ENCODE measurements at places on chromosomes 6 and 20. TPM values are rescaled to one million over a fixed set of nuclear protein-coding genes. Genes with fewer than 3 reads are reported as not detected.

RIPPLY2 gene
- total RNA-seq, result not detected

MYT1 gene
- total RNA-seq, result not detected

DNA sequence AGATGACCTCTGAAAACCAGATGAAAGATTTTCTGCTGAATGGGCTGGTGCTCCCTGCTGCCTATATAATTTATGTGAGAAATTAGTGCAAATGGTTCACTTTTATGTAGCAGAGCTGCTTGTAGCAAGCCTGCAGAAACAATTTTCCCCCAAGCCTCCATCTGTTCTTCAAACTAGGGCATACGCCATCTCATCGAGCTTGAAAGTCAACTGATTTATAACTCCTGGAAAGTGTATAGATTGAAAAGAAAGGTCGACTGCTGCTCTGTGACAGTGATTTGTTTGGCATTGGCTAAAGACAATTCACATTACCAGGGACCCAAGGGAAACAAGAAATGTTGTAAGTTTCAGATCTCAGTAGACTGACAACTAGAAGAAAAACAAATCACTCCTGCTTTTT lies 93.3 kb downstream of the PACRG start:
- no peak for DNase-seq

COL12A1 gene
- total RNA-seq, result 32.6 TPM

FUT9 gene
- total RNA-seq, result 22.5 TPM

DNA sequence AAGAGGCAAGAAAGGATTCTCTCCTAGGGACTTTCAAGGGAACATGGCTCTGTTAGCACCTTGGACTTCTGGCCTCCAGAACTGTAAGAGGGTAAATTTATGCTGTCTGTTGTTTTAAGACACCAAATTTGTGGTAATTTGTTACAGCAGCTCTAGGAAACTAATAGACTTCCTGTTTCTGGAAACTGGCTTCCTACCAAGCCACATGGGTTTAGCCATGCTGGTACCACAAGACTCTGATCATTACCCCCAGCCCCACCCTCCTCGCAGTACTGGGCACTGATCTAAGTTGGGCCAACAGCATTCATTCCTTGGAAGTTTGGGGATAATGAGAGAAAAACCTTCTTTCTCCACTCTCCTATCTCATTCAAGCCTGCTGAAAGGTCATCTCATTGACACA lies 109.5 kb upstream of the SMLR1 start:
- DNase-seq, result no peak

SNAP25 gene
- total RNA-seq, result 12.5 TPM

GRCh38 chr6:158735009-158735408 lies 84.2 kb downstream of the EZR start:
- no peak for DNase-seq

CENPB gene
- total RNA-seq, result 68.3 TPM

DNA sequence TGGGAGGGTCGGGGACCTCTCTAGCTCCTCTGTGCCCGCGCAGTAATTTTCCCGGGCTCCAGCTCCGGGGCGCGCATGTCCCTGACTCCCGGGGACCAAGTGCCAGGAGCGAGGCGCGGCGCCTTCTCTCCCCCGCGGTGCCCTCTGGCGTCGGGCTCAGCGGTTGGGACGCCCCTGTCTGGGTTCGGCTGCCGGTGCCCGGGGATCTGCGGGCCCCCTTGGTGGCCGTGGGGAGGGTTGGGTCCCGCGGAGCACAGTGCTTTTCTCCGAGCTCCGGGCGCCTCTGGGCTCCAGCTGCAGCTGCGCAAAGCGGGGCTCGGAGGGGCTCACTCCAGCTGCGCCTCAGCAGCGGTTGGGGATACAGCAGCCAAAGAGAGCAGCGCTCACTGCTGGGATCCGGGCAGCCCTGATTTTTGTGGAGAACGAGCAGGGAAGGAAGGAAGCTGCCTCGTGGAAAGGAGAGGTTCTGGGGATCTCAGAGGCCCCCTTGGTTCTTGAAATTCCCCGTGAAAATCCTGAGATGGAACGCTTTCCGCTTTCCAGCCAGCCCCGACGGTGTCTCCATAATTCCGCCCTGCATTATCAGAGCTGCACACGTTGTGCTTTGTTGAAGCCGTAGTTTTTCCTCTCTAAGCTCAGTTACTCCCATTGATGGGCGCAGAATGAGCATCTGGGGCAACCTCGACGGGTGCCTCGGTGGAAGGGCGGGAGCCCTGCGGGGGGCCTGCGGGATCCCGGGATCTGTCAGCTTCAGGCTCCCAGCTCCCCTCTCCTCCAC lies 861 bp downstream of the PPP1R14C start:
- no peak for DNase-seq

HCK gene
- not detected for total RNA-seq

DNA sequence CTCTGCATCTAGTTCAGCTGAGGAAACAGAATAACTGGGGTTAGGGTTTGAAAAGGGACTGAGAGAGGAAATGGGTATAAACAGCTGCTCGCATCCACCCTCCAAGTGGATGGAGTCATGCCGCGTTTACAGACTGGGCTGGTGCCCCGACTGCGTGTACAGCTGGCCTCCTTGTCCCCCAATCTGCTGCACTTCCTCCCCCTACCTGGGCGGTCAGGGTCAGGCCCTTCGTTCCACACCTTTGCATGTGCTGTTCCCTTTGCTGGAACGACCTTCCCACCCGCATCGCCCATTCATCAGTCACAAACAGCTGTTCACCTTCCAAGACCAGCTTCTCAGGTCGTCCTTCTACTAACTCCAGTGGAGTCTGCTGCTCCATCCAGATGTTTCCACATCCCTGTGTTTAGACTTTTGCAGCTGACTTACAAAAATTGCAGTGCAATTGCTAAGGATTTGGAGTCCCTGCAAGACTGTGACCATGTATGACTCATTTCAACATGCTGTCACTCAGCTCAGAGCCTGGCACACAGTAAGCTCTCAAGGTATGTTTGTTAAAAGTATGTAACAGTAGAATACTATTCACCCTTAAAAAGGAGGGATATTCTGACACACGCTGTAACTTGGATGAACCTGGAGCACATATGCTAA lies 129.3 kb downstream of the DTNBP1 start:
- no peak for DNase-seq

BPIFB4 gene
- not detected for total RNA-seq

VSTM2L gene
- total RNA-seq, result not detected

GRCh38 chr6:148550569-148550968 lies 196.3 kb upstream of the UST start:
- no peak for DNase-seq

DNA sequence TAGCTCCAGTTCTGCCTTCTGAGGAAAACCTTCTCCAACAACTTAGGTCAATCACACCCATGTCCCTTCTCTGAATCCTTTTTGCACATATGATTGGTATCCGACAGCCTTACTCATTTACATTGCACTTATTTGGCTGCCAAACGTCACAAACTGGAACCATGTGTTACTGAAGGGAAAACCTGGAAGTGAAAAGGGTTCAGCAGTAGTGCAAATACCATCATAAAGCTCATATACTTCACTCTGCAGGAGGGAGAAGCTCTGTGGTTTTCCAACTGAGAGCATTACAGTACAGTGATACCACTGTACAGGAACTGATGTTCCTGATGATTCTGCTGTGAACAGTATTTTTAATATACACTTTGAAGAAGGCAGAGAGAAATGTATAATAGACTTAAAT lies 87.8 kb downstream of the SLC16A10 start:
- DNase-seq, result no peak

COL9A1 gene
- not detected for total RNA-seq

DNA sequence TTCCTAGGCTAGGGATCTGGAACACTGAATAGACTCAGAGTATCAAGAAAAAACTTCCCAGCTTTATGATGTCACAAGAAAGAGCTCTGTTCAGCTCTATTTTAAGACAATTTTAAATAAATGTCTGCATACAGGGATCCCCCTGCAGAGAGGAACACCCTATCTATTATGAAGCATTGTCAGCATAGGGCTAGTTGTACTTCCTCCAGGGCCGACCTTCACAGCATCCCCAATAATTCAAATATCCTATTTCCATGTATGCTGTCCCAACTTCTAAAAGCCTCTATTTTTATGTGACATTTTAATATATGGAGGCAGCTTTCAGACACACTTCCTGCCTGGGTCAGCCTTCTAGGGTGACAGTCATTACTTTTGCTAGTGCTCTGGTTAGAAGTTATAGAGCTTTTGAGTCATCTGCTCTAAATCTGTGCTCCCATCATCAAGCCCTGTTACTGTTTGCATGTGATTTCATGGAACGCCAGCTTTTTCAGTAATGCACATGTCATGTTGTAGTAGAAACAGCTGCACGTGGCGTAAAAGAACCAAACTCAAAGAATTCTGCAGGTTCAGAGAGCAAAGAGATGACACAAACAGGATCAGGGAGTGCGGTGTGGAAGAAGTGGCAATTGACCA lies 189.2 kb downstream of the ADGB start:
- DNase-seq, result peak; percentile 7

STX11 gene
- 11.7 TPM for total RNA-seq

GRCh38 chr20:17683218-17684076 lies 1.4 kb upstream of the RRBP1 start:
- no peak for DNase-seq

DNA sequence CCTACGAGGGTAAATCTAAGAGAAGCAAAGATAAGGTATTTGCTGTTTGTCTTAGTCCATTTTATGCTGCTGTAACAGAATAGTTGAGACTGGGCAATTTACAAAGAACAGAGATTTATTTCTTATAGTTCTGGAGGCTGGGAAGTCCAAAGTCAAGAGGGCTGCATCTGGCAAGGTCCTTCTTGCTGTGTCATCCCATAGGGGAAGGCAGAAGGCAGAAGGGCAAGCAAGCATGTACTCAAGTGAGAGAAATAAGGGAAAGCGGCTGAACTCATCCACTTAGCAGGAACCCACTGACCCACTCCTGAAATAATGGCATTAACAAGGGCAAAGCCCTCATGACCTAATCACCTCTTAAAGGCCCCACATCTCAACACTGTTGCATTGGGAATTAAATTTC lies 102.7 kb downstream of the AGPAT4 start:
- DNase-seq, result no peak

CRISP3 gene
- not detected for total RNA-seq

DNA sequence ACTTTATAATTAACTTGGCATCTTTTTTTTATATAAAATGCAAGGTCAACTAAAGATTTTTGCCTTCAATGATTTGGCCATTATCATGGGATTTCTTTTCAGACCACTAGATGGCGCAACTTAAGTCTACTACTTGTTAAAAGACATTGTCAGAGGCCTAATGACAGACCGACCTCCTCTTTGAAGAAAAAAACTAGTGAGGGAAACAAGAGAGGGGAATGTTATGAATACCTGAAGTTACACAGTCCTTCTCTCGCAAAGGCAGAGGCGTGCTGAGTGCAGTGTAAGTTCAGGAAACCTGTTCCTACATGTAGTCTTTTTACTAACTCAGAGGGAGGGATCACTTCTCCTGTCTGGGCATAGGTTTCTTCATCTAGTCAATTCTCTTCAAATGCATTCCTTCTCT lies 9.3 kb downstream of the TRAPPC3L start:
- peak; percentile 73 for DNase-seq

GRCh38 chr6:46022106-46022948 lies 6.7 kb upstream of the CLIC5 start:
- no peak for DNase-seq

DNA sequence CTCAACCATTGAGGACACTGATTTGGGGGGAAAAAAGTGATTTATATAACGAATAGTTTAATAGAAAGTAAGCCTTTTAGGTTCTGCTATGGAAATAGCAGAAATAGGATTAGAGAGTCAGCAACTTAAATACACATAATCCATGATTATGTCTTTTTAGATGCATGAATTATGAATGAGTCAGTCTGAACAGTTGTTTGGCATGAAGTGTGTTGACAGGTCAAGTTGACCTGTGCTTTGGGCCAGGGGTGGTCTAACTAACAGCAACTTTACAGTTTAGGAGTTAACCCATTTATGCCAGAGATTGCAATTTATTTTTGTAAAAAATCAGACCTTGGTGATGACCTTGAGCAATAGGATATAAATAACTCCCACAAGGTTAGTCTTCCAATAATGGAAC lies 191.3 kb downstream of the MTFR2 start:
- DNase-seq, result no peak

SPTLC3 gene
- total RNA-seq, result 6.4 TPM

DEFB124 gene
- not detected for total RNA-seq

- DNase-seq, result no peak
These were observed 85.1 kb upstream of the JARID2 start for GRCh38 chr6:15160812-15161211.

DNA sequence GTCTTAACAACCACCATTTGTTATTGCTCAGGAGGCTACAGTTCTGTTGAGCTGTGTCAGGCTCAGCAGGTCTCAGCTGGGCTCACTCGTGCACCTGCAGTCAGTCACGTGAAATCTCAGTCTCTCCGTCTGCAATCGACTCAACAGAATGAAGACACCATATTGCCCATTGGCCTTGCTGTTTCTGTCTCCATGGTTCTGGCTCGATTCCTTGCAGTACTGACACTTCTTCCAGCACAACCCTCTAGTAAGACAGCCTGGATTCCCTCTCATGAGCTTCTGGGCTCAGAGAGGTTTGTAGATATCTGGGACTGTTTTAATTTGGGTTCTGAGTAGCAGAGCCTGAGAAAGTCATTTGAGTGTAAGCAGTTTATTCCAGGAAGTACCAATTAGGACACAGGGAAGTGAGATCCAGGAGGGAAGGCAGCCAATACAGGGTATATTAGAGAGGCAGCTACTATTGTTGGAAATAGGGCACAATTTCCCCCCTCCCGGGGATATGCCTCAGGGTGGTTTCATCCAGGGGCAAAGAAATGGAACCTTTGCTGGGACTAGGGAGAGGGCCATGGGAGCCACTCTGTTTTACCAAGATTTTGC lies 87.4 kb upstream of the RALGAPA2 start:
- DNase-seq, result no peak

DNA sequence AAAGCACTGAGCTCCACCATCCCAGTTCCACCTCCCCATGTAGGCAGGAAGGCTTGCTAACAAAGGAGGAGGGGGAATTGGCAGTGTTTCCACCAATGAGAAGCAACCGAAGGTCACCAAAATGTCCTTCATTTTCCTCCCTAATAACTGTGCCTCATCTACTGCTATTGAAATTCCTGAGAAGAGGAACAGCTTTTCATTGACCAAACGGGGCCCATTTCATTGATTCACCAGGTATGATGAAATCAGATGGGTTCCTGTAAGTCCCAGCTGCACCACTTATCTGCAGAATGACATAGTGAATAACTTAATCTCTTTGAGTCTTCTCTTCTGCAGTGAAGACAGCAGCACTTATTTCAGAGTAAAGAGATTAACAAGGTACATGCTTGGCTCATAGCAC lies 17.3 kb downstream of the TREM1 start:
- no peak for DNase-seq

MUCL3 gene
- 168 TPM for total RNA-seq

GRCh38 chr6:149435919-149436586 lies 36.0 kb downstream of the SUMO4 start:
- DNase-seq, result no peak

DNA sequence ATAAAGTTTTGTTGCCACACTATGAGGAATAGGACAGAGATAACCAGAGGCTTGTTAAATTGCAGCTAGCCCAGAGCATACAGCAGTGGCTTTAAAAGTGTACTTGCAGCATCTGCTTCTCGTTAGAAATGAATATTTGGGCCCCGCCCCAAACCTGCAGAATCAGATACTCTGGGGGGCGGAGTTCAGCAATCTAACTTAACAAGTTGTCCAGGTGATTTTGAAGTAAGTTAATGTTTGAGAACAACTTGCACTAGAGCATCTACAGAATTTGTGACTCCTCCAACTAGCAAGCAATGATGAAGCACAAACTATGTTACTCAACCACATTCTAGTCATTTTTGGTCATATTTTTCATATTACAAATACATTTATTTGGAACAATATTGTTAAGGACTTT lies 10.6 kb upstream of the SUPT3H start:
- DNase-seq, result no peak

VNN1 gene
- 4.0 TPM for total RNA-seq

SLC4A11 gene
- total RNA-seq, result 0.37 TPM
